Activated effector memory CD4-positive, alpha-beta T cell treated with anti-CD3 and anti-CD28 coated beads, Interleukin-2, amount 50 U/mL, for 16 hours (primary cell): ENCODE measurements at places on chromosomes 16 and 17.
A peak's percentile ranks its signal among the peaks of the same experiment; 100 is the strongest.

DNA sequence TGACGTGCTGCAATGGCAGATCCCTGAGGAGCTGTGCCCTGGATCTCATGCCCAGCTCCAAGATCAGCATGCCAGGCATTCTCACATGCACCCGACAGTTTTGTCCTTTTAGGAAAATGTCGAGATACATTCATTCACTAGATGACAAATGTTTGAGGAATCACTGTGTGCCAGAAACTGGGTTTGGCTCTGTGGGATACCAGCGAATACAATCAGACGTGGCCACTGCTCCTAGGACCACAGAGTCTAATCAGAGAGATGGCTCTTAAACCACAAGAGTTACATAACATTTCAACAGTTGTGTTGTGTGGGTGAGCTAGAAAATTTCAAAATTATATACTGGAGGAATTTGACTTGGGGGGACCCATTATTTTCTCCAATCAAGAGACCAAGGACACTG is 579.7 kb downstream of the CDH13 start:
- no peak for DNase-seq

DNA sequence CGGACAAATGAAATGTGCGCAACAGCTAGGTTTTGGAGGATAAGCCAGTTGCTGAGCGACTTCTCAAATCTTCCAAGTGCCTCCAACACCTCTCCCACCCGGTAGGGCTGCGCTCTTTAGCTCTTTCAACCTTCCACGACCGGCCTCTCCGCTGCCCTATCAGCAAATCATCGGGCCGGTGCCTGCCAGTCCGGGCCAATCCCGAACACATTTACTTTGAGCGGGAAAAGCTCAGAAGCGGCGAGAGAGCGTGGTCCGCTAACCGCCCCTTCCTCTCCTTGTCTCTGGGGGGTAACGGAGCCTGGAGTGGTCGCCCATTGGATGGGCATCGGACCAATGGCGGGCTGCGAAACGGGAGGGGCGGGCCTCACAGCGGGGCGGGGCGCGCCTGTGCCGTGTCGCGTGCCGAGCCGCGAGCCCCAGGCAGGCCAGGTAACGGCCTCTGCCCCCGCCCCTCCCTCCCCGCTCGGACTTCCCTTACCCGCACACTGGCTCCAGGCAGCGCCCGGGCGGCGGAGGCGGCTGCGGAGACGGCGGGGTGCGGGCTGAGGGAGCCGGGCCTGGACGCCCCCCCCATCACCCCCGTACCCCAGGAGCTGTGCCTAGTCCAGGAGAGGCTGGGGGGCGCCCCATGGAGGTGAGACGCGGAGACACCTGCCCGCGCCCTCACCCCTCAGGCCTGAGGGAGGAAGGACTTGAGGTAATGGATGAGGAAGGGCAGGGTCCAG is at the start of gene MEIOC:
MEIOC (plus strand) TSS at position 486 of the 728 bp plus-strand sequence; CDS start at position 632, 146 bp downstream.
- DNase-seq = peak; percentile 75

DNA sequence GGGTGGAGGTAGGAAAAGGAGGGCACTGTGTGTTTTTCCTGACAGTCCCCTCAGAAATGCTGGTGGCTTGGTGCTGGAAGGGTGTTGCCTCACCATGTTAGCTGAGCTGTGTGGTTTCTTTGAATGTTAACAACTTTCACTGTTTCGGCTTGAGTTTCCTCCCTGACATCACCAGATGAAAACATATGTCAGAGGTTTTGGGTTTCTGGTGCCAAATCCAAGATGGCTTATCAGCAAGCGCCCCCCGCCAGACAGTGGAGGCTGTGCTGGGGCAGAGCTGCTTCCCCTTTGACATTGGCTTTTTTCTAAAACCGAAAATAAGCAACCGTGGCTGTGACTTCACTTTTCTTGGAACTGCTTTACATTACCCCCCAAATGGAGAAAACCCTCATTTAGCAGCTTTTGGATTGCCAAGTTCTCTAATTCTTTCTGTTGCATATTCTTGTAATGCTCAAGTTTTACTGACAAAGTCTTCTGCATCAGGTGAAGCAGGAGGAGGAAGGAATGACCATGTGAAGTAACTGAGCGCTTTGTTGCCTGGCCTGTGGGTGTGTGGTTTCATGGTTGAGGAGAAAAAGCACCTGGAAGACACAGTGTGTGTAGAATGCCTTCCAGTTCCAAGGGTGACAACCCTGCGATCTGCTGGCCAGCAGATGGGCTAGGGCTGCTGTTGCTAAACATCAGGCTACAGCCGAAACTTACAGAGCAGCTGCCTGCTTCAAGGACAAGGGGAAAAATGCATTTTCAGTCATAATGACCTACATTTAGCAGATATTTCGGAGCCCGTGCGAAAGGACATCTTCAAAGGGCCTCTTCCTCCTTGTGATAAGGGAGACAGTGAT is 9.7 kb downstream of the RMI2 start:
- DNase-seq = peak; percentile 86

DNA sequence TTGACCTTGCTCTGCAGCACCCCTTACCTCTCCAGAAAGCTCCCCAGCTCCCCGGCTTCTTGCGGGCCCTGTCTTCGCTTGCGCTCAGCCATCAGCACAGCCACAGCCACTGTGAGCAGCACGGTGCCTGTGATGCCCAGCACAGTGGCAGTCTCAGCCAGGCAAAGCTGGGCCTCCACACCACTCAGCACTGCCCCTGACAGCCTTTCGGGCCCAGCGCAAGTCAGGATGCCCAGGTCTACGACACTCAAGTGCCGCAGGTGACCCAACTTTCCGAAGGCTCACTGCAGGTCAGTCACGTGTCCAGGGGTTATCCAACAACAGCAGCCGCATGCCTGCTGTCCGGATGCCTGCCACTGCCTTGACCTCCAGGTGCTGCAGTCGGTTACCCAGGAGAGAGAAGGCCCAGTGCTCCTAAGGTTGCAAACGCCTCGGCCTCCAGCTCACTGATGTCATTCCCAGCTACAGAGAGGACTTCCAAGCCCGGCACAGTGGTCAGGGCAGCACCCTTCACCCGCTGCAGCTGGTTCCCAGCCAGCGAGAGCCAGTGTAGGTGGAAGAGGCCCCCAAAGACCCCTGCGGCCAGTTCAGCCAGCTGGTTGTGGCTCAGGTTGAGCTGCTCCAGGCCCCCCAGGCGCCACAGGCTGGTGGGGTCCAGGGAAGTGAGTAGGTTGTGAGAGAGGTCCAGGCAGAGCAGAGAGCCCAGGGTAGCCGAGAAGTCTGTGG is 8.9 kb upstream of the TMEM101 start:
- DNase-seq = no peak

GRCh38 chr17:74466111-74466827 is at the start of gene CD300A:
Gene CD300A (plus strand): TSS chr17:74466634. CDS start chr17:74466704, 70 bp downstream.
- no peak for DNase-seq

GRCh38 chr16:84048270-84048669 is 5.7 kb upstream of the SLC38A8 start:
- no peak for DNase-seq

DNA sequence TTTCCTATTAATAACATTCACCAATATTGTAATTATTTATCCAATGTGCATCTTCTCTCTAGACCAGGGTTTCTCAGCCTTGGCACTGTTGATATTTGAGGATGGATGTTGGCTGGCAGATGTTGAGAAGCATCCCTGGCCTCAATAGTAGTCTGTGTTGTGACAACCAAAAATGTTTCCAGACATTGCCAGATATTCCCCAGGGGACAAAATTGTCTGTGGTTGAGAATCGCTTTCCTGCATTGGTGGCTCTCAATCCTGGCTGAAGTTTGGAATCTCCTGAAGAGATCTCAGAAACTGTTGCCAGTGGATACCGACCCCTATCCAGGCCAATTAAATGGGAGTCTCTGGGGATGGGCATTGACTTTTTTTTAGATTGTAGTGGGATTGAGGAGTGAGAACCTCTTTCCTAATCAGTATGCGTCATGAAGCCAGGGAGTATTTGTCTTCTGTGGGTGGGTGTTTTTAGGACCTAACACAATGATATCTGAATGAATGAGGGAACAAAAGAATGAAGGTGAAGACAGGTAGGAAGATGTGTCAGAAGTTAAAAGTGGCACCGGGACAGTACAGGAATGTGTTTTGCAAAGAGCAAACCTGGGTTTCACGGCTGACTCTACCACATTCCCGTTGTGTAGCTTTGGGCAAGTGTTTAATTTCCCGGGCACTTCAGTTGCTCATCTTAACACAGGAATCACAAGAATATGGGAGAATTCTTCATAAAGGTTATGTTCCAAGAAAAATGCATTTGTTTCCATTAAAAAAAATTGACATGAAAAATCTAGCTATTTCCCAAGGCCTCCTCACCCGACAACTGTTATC is 24.3 kb downstream of the HSD17B2 start:
- DNase-seq = no peak
